ENCODE measurements at places on chromosomes 12 and 14.
A peak's percentile ranks its signal among the peaks of the same experiment; 100 is the strongest.

GRCh38 chr12:108099073-108099472 is 30.0 kb upstream of the WSCD2 start:
- DNase-seq: no peak

DNA sequence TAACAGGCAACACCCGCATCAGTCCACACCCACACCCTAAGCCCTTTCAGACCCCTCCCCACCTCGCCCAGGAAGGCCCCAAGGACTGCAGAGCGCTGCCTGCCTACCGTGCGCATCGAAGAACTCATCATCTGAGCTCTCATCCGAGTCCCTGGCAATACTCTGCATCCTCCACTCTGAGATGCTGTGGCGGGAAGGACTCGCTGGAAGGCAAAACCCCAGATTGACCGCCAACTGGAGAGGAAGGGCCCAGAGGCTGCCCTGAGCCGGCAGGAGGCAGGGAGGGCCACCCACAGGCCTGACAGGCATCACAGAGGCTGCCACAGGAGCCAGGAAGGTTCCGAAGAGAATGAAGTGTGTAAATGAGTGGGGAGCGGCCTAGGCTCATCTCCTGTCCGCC is 23.8 kb downstream of the ARL6IP4 start:
- no peak for DNase-seq

DNA sequence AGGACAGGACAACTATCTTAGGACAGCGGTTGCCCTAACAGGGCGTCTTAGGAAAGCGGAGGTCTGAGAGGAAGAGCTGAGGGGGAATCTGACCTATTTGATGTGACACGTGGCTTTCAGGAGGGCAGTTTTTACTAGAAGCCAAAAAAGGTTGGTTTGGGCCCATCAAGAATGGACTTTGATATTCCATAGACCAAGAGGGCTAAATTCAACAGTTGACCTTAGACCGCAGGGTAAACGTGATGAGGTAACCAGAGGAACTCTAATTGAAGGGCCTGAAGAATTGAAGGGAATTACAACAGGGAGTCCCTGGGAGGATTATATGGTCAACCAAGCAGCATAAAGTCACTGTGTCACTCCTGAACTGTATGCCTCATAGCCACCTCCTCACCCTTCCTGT is 11.5 kb downstream of the C1S start:
- no peak for DNase-seq

GRCh38 chr14:100566119-100566518 is 21.1 kb downstream of the BEGAIN start:
- DNase-seq: no peak

DNA sequence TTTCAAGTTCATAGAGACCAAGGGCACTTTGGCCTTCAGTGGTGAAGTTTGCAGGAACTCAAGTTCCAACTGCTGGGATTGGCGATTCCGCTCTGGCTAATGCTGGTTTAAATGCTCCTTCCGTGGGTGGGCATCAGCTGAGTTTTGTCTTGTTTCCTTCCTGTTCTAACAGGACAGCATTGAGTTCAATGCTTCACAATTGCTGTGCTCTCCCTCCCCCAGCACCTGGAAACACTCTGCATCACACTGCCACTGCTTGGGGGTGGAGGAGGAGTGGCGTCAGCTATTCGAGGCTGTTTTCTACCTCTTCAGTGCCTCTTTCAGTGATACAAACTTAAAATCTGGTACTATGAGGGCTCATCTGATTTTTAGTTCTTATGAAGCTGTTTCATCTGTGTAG is 634.9 kb downstream of the FSCB start:
- DNase-seq: no peak

- no peak for DNase-seq
Observed at GRCh38 chr14:45558183-45558582, 305.2 kb upstream of the MIS18BP1 start.

GRCh38 chr12:109302358-109302757 is 6.7 kb downstream of the FOXN4 start:
- no peak for DNase-seq

GRCh38 chr12:40034156-40034555 is 71.7 kb downstream of the SLC2A13 start:
- DNase-seq: no peak

GRCh38 chr12:116354534-116354933 is 77.0 kb upstream of the MED13L start:
- DNase-seq: no peak

GRCh38 chr12:92844151-92844763 is 84.8 kb downstream of the EEA1 start:
- DNase-seq: no peak

DNA sequence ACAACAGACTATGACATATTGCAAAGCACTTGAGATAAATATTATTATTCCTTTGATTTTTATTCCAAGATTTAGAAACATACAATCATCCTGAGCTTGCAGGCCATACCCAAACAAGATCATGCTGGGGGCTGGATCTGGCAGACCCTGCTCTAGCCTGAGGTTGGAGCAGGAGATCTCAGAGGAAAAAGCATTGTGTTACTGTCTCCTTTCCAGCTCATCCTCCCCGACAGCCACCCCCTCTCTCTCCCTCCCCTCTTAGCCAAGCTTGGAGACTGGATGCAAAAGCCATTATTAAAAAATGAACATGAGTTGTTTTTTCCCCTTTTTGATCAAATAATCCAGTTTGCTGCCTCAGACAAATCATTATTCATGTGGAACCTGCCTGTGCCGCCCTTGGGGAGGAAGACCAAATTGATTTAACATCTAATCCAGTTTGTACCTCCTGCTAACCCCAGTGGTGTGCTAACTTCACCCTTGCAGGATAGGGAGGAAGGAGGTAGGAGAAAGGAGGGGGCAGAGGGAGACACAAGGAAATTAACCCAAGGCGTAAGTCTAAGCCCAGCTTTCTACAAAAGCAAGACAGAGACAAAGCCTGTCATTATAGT is 565.8 kb upstream of the TBX3 start:
- no peak for DNase-seq

- DNase-seq: peak; percentile 53
Observed at GRCh38 chr12:14954269-14954668, 7.1 kb downstream of the ARHGDIB start.

GRCh38 chr14:79011091-79011919 is 841.1 kb downstream of the NRXN3 start:
- DNase-seq: peak; percentile 3
